Effector memory CD4-positive, alpha-beta T cell (primary cell): ENCODE measurements at places on chromosomes 16 and 17.

- no peak for DNase-seq
These were observed 6.1 kb downstream of the TMEM235 start for GRCh38 chr17:78237401-78238012.

DNA sequence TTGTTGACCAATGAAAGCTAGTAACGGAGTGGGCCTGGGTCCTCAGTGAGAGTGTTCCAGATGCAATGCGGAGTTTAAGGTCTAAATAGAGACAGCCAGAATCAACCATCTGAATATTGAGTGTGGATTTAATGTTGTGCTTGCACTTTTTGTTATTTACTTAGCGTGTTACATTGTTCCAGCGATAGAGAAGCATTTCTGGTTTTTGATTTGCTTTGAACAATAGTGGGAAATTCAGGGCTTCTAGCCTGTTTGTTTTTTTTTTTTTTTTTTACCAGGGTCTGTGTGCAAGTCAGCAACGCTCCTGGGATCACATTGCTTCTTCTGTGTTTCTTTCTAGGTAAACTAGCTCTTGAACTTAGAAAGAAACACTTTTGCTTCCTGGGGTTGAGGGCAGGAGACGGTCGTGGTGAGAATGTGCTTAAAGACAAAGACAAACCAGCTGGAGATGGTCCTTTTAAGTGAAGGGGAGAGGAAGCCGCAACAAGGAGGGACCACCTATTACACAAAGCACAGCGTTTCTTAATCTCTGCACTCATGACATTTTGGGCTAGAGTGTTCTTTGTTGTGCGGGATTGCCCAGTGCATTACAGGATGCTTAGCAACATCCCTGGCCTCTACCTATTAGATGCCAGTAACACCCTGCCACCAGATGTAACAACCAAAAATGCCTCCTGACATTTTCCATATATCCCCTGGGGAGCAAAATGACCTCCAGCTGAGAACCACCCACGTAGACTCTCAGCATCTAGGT is 119.2 kb downstream of the MAP2K6 start:
- no peak for DNase-seq

GRCh38 chr17:42798383-42799380 is at the start of the genes CNTD1 and COA3:
TSS of gene CNTD1 (plus strand) at chr17:42798861. CDS start at chr17:42799068, 207 bp downstream.
TSS of gene COA3 (minus strand) at chr17:42798704. CDS start at chr17:42798681, 23 bp downstream.
- DNase-seq = peak; percentile 49

DNA sequence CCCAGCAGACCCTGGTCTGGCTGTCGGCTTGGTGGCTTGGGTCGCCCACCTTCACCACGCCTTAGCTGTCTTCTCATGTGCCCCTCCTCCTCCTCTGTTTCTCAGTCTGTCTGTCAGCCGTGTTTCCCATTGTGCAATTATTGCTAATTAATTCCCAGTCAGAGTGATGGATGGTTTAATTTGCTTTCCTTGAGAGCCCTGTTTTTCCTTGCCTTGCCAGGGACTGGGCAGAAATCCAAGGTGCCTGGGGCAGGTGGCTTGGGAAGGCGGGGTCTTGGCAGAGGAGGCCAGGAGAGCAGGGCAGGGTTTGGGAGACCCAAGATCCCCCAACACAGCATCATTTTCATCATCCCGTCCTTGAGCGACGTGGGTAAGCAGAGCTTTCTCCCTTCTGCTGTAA is 21.3 kb downstream of the NECAB2 start:
- DNase-seq = no peak

GRCh38 chr16:51167170-51167895 is 16.3 kb upstream of the SALL1 start:
- DNase-seq = no peak

- DNase-seq = no peak
These were observed 335 bp downstream of the NECAB2 start for GRCh38 chr16:83968306-83968851.

DNA sequence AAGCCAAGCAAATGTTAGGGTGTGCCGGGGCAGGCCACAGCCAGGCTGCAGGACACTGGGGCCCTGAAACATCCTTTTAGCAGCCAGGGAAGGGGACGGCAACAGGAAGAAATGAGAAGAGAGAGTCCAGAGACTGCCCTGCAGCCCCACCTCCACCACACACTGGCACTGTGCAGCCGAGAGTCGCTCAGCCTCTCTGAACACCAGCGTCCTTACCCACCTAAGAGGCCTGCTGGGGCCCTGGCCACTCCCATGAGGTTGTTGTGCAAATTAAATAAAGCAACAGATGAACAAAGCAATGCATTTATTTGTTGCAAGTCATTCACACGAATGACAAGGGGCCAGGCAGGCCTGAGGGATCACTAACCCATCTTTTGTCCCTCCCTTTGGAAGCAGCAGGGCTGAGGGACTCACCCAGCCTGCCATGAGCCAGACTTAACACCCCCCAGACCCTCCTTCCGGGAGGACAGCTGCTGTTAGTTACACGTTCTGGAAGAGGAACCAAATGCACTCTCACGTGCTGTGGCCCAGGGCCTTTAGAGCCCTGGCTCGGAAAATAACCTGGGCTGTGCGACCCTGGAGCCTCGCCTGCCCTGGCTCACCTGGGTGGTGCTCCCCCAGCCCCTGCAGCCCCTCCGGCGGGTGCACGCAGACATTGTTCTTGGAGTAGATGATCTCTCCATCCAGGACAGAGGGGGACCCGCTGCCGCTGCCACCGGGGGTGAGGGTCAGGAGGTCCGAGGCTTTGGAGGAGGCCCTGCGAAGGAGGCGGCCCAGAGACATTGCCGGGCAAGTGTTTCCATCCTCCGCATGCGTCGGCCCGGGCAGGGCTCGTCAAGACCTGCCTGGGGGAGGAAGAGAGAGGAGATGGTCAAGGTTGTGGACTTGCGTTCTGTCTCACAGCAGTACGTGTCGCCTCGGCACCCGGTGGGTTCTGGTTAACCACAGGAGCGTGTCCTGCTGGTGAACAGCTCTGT is 22.6 kb downstream of the TBC1D16 start:
- DNase-seq = no peak

DNA sequence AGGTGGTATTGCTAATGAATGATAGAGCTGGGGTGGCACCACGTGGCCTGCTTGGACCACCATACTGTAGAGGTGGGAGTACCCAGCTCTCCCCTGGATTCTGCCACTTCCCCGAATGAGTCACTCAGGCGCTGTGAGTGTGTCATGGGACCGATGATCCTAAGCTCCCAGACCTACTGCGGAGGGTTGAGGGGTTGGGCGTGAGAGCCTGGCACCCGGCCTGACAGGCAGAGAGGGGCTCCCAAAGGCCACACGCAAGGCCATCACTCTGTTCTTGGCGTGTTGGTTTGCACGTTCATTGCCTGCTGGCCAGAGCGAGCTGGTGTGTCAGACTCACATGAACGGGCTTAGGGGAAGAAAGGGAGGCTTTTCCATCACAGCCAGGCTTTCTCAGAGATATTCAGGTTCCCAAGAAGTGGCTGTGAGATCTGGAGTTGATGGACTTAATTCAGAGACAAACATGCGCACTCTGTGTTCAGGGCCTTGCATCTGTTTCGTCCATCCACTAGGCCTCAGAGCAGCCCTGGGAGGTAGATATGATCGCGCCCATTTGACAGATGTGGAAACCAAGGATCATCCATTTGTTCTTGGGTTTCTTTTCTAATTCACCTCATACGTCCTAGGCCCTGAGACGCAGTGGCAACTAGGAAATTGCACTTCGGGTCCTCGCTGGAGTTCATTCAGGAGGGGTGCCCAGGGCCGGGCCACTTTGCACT is 41.4 kb downstream of the CMIP start:
- DNase-seq = no peak

DNA sequence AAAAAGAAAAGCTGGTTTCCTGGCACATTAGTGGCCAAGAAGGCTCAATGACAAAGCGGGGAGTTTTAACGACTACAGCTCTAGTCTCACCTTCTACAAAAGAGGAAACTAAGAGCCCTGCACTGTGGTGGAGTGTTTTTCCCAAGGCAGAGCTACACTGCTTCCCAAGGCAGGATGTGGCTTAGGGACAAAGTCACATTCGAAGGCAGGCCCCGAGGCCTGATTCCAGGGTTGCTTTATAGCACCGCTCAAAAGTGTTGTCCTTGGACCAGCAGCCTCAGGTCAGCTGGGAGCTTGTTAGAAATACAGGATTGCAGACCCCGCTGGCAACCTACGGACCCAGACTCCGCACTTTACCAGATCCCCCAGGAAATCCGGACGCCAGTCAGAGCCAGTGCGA is 23.8 kb downstream of the TMEM92 start:
- DNase-seq = no peak

DNA sequence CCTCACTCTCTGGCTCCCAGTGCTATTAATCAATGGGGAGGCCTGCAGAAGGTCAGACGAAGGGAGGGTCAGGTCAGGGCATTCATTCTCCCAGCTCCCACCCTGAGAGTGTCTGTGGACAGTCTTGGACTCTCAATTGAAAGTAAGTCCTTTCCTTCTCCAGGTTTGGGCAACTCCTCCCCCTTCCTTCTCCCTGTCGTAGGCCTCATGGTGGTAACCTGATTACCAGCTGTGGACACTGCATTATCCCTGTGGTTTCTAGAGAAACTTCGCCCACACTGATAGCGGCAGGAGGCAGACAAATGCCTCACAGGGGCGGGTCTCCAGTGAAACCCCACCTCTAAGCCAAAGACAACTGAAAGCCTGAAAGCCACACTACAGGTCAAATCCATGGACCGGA is 57.7 kb upstream of the SLC25A19 start:
- DNase-seq = no peak
